ENCODE measurements at places on chromosomes 4 and X.

- DNase-seq: no peak
Measured at GRCh38 chrX:11321986-11322385, 28.8 kb downstream of the AMELX start.

DNA sequence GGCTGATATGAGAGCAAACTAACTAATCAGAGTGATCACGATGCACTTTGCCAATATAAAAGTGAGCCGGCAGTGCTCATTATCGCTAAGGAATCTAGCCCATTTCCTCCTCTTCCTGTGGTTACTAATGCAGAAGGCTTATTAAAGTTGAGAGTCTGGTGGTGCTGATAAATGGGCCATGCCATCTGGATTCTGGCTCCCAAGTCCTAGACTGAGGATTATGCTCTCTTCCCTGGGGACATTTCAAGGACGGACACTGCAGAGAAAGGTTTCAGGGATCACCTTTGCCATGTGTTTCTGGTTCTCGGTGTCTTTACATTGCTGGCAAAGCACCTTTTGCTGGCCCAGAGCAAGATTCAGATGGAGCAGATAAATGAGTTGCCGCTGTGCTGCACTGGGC lies 85.3 kb downstream of the RTL5 start:
- DNase-seq: peak; percentile 20

GRCh38 chr4:151322570-151322969 lies 2.8 kb downstream of the SH3D19 start:
- DNase-seq: no peak

DNA sequence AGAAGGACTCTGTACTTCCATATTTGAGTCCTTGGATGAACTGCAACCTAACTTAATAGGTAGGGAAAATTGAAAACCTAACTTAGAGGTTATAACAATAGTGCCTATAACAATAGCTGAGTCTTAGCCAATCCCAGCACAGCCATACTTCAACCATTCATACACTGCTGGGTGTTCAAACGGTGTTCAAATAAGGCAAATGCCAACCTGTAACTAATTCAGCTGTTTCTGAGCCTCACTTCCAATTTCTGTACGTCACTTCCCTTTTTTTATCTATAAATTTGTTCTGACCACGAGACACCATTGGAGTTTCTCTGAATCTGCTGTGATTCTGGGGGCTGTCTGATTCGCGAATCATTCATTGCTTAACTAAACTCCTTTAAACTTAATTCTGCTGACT lies 9.6 kb upstream of the GRSF1 start:
- DNase-seq: no peak

DNA sequence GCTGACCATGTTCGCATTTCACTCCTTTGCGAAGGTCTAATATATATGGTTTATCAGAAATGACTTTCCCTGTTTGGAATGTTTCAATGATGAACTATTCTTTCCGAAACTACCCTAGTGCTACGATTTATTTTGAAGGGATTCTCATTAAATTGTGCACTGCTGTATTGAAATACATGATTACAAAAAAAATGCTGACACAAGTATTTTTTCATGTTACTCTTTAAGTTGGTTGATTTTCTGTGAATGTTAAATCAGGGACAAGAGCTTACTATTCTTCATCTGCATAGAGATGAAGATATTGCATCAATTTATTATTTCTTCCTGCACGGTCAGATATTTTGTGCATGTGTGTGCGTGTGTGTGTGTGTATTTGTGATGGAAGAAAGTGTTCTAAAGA lies 731.5 kb upstream of the AGA start:
- no peak for DNase-seq

DNA sequence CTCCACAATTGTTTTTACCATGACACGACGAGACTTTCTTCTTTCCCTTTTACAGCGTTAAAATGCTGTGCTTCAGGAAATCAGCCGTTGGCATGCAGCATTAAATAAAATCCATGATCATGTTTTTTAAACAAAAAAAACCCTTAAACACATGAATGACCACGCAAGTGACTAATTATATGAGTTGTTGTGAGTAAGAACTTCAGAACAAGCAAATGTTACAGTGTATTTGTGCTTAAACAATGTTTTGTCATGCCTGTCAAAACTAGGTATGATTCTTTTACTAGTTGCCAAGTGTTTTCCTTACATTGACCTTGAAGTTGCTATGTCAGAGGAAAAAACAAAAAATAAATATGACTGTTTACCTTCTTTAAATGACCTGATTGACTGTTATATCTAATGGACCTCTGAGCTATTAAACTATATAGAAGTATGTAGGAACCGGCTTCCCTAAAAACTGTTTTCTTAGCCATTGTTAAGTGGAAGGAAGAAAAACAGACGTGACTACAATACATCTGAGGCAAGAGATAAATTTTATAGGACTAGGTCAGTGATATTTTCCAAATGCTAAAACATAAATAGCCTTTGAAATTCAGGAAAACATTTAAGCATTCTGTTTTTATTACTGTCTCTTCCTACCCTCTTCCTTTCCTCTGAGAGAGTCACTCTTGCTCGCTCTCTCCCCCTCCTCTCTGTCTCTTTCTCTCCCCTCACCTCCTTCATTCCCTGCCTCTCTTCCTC lies 197.1 kb downstream of the PALLD start:
- no peak for DNase-seq

- no peak for DNase-seq
Measured at GRCh38 chrX:55796496-55796895, 78.9 kb downstream of the RRAGB start.

- DNase-seq: no peak
Measured at GRCh38 chr4:56701161-56701480, 20.0 kb upstream of the HOPX start.

- peak; percentile 93 for DNase-seq
Measured at GRCh38 chr4:108620101-108620932, at the start of gene RPL34. RPL34 (plus strand) TSS chr4:108620576; CDS start chr4:108621960, 1,384 bp downstream.

GRCh38 chr4:118964891-118965411 lies 76.3 kb downstream of the SYNPO2 start:
- no peak for DNase-seq

All from NCI-H2171 treated with DMSO at 0.1 percent for 48 hours (cell line).